Stimulated activated CD8-positive, alpha-beta memory T cell treated with anti-CD3 and anti-CD28 coated beads, Interleukin-4, amount 100 ng/mL, for 48 hours (primary cell): ENCODE measurements at places on chromosomes 11 and 22.

DNA sequence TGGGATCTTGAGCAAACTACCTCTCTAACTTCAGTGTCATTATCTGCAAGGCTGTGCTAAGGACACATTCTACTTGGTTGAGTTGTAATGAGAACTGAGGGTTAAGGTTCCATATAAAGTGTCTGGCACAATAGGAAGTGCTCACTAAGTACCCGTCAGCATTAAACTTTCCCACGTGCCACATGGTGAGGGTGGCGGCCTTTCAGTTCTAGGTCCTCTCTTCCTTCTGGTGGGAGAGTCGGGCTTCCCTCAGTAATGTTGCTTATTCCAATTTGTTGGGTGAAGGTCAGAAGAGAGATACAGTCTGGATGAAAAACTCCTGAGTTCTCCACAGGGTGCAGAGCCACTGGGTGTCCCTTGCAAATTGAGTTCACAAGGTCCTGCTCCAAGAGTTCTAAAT lies 4.6 kb upstream of the CD6 start:
- DNase-seq, result no peak

GRCh38 chr11:76728227-76728626 lies 54.9 kb upstream of the TSKU start:
- DNase-seq, result no peak

DNA sequence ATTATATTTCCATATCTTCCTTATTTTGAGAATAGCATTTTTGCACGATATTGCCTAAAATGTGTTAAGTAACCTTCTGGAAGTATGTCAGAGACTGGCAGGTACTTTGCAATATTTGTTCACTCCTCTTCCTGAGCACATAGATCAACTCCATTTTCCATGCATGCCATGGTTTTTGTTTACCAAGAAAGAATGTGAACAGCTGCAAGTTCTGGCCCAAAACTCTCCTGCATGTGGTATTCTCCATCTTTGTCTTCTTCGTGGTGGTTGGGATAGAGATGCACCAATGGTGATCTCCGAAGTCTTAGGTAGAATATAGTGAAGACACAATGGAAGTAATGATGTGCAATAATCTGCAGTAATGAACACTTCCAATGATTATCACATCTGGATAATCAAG lies 2241.0 kb upstream of the RAG2 start:
- no peak for DNase-seq

- no peak for DNase-seq
These were observed 15.0 kb downstream of the SMIM38 start for GRCh38 chr11:69170704-69171103.

GRCh38 chr22:41052661-41053490 lies 39.5 kb upstream of the EP300 start:
- no peak for DNase-seq

DNA sequence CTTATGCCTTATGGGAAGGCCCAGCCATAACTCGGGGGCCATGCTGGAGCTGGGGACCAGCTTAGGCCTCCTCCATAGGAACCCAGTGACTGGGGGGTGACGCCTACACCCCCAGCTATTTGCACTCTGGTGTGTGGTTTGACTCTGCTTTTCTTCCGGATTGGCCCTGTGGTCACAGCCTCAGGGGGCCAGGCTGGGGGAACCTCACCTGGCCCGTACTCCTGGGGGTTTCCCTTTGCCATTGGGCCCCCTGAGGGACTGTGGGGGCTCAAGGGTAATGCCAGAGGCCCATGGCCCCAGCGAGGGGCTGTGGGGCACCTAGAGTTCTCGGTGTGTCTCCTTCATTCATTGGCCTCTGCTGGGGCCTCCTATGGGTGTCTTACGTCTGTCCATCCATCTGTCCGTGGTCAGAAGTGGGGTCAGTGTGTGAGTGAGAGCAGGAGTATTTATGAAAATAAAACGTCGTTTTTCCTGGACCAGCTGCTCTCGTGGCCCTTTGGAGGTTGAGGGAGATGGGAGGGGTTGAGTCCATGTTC lies 6.3 kb upstream of the SH3BP1 start:
- DNase-seq, result peak; percentile 74

GRCh38 chr11:68343761-68344256 lies 31.4 kb downstream of the LRP5 start:
- DNase-seq, result no peak

DNA sequence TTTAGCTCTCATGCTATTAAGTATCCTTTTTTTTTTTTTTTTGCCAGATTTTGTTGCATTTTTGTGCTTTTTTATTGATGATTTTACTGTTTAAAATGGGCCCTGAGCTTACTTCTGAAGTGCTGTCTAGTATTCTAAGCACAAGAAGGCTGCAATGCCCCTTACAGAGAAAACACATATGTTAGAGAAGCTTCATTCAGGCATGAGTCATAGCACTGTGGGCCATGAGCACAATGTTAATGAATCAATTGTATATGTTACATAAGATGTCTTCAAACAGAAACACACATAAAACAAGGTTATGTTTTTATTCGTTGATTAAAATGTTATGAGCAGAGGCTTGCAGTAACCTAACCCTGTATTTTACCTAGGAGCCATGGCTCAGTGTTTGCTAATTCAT lies 117.8 kb upstream of the C11orf87 start:
- no peak for DNase-seq

- no peak for DNase-seq
These were observed 16.1 kb upstream of the MS4A7 start for GRCh38 chr11:60362241-60362640.

- no peak for DNase-seq
These were observed 40.0 kb downstream of the LINC01488 start for GRCh38 chr11:69521457-69521856.

DNA sequence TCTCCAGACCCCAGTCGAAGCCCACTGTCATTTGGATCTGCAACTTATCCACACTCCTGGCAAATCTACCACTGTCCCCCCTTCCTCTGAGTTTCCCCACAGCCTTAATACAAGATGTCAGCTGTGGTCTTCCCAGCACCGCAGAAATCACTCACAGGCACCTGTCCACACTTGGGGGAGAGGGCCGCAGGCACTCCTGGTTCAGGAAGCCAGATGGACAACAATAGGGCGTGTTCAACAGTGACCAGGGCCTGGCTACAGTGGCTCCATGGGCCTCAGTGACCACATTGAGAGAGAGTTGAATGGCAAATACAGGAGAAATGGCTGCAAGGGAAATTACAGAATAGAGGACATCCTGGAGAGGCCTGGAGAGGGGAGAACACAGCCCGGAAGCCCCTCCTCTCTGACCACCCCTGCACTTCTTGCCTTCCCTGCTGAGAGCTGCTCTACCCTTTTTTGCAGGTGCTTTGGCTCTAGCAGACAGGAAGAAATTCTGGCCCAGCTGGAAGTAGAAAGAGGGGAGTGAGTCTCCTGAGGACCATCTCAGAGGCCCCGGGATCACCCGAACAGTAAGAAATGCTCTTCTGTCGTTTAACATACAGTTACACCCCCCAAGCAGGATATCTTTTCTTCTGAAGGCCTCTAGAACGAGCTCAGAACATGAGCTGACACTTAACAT lies 164.6 kb downstream of the FEZ1 start:
- no peak for DNase-seq

DNA sequence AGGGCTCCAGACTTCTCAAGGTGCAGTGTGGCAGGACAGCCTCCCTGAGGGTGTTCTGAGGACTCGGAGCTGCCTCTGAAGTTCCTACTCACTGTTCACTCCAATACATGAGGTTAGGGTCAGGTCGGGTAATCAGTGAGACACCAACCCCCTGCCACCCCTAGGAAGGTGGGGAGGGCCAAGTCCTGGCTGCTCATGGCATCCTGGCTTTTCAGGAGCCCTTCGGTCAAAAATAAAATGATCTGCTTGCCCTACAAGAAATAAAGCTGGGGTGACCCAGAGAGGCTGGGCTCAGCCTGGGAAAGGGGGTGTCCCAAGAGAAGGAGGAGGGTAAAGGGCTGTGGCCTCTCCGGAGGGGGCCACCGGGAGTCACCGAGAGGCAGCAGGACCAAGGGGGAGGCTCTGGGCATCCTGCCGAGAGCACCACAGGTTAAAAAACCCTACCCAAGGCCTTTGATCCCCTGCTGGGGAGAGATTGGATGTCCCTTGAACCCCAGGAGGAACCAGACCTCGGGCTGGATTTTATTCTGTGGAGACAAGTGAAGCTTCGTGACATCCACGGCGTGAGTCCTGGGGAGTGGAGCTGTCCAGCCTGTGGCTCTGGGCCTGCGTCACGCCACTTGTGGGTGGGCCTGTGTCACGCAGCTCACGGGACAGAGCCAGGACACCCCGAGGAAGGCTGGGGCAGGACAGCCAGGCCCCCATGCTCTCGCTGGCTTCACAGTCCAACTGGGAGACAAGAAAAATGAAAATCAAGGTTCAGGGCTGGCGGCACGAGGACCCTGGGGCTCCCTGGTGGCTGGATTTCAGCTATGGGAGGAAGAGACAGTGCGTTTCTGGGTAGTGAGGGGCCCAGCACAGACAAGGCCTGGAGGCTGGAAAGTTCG lies 102.2 kb upstream of the FGF3 start:
- DNase-seq, result no peak

GRCh38 chr22:19723983-19724827 lies 866 bp downstream of the GP1BB start:
- DNase-seq, result peak; percentile 65

- no peak for DNase-seq
These were observed 64.2 kb upstream of the BLID start for GRCh38 chr11:122179961-122180834.

DNA sequence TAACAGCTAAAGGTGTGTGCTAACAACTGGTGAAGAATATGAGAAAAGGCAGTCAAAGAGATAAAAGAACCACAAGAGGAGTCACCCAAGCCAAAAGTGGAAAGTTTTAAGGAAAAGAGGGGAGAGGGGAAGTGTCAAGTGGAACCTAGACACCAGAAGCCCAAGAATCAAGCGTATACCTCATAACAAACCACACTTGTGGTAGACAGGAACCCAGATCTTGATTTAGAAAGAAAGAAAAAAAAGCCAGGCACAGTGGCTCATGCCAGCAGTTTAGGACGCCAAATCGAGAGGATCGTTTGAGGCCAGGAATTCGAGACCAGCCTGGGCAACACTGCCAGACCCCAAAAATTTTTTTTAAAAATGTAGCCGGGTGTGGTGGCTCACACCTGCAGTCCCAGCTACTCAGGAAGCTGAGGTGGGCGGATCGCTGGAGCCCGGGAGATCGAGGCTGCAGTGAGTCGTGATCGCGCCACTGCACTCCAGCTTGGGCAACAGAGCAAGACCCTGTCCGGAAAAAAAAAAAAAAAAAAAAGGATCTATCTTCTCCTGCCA lies 877 bp downstream of the SLC25A17 start:
- DNase-seq, result no peak

DNA sequence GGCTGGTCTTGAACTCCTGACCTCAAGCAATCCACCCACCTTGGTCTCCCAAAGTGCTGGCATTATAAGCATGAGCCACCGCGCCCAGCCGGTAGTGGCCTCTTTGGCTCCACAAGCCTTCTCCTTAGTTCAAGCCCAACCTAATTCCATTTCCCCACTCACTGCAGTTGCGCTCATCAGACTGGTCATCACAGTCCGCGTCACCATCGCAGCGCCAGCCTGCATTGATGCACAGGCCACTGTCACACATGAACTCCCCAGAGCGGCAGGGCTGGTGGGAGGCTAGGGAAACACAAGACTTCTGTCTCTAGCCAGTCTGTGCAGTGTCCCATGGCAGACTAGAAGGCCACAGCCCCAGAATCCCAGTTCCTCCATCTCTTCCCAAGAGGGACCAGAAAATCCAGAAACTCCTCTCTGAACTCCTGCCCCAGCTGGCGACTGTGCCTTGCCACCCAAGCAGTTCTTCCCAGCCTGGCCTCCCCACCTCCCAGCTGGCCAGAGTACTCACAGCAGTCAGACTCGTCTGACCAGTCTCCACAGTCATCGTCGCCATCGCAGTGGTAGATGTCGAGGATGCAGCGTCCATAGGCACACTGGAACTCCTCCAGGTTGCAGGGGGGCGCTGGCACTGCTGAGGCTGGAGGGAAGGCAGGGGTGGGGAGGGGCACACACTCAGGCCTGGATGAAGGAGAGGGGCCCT lies 19.8 kb downstream of the LRP4 start:
- DNase-seq, result no peak

GRCh38 chr11:69301455-69302401 lies 7.8 kb downstream of the MYEOV start:
- peak; percentile 64 for DNase-seq

DNA sequence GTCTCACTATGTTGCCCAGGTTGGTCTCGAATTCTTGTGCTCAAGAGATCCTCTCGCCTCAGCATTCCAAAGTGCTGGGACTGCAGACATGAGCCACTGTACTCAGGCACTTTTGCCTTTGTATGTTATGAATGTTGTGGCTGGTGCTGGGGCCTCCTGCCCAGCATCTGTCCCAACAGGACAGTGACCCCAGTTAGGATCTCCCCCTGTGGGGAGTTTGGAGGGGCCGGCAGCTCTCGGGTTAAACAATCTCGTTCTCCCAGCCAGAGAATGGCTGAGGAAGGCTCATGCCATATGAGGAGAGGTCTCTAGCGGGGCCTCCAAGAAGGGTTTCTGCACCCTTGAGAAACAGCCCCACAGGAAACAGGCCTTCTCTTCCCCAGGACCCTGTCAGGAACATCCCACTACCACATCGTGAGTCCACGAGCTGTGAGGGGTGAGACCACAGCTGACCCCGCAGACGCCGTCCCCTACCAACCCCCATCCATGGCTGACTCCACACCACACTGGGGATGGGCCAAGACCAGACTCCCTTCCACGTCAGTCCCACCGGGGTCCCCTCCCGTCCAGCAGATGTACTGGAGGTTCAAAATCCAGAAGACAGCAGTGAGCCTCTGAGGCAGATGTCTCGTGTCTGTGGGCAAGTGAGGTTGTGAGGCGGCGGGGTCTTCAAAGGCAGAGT lies 54.1 kb downstream of the SHANK2 start:
- no peak for DNase-seq

DNA sequence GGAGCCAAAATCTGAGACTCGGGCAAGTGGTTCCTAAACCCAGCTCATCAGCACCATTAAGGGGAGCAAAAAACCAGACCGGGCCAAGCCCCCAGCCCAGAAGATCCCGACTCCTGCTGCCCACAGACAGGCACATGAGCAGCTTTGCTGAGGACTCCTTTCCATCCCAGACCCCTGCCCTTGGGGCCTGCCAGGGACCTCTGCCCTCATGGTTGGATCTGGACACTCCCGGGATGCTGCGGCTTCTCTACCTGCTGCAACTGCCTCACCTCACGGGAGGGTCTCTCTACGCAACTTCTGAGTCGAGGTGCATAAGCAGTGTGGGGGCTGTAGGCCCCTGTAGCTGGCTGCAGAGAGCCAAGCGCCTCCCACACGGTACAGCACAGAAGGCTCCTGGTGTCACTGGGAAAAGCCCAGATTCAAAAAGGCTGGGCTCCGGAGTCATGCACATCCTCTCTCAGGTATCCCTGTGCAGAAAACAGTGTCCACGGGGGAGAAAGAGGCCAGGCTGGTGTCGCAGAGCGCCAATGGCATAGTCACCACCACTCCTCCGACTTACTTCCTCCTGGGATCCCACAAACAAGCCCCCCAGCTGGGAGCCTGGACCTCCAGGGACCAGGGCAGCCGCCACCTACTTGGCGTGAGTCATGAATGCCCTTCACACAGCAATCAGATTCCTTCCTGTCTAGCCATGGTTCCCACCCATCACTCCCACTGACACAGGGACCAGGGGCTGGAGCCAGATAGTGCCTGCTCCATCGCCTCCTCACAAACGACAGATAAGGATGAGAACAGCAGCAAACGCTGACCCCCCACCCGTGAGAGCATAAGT lies 122.1 kb downstream of the BCR start:
- DNase-seq, result no peak

- peak; percentile 71 for DNase-seq
These were observed 12.9 kb upstream of the CDKN1C start for GRCh38 chr11:2898366-2899079.

GRCh38 chr11:46537537-46538295 lies 56.1 kb downstream of the AMBRA1 start:
- peak; percentile 65 for DNase-seq

GRCh38 chr11:114033066-114033465 lies 26.4 kb upstream of the ZBTB16 start:
- no peak for DNase-seq
